ENCODE measurements at places on chromosomes 2 and 18. TPM values are rescaled to one million over a fixed set of nuclear protein-coding genes. Genes with fewer than 3 reads are reported as not detected.

The HOXD12 gene
- not detected for total RNA-seq

The SP9 gene
- total RNA-seq: not detected

- H3K4me3 ChIP-seq: no peak overlapping the region
- H3K27me3 ChIP-seq: no peaks in the 10 kb centered on the region
- H3K36me3 ChIP-seq: no peaks in the 10 kb centered on the region
- no peak for DNase-seq
- H3K27ac ChIP-seq: no peak overlapping the region
- no peaks in the 10 kb centered on the region for H3K4me1 ChIP-seq
These were observed 89.6 kb upstream of the CCDC68 start for GRCh38 chr18:55048892-55049291.

DNA sequence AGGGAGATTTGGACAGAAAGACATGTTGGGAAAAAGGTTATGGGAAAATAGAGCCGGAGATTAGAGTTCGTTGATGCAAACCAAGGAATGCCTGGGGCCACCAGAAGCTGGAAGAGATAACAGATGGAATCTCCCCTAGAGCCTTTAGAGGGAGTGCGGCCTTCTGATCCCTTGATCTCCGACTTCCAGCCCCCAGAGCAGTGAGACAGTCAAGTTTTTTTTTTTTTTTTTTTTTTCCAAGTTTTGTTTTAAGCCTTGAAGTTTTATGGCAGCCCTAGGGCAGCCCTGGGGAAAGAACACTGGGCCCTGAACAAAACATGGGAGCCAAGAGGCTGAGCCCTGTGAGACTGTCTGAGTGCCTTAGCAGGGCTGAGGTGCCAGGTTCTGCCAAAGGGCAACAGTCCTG, 6.5 kb downstream of the DGKD start:
- H3K27me3 ChIP-seq: no peaks in the 10 kb centered on the region
- no peak overlapping the region for H3K27ac ChIP-seq
- peaks cover 6% of the 10 kb centered on the region for H3K36me3 ChIP-seq
- H3K4me1 ChIP-seq: no peaks in the 10 kb centered on the region
- DNase-seq: no peak

GRCh38 chr18:79598633-79599175, 80.9 kb upstream of the CTDP1 start:
- H3K27me3 ChIP-seq: peaks cover 7% of the 10 kb centered on the region
- DNase-seq: no peak
- H3K4me1 ChIP-seq: no peaks in the 10 kb centered on the region
- H3K36me3 ChIP-seq: no peaks in the 10 kb centered on the region

- no peak overlapping the region for H3K27ac ChIP-seq
- no peaks in the 10 kb centered on the region for H3K4me1 ChIP-seq
- no peaks in the 10 kb centered on the region for H3K27me3 ChIP-seq
- H3K4me3 ChIP-seq: no peak overlapping the region
- no peaks in the 10 kb centered on the region for H3K36me3 ChIP-seq
These were observed 5.1 kb upstream of the STEAP3 start for GRCh38 chr2:119218478-119219064.

DNA sequence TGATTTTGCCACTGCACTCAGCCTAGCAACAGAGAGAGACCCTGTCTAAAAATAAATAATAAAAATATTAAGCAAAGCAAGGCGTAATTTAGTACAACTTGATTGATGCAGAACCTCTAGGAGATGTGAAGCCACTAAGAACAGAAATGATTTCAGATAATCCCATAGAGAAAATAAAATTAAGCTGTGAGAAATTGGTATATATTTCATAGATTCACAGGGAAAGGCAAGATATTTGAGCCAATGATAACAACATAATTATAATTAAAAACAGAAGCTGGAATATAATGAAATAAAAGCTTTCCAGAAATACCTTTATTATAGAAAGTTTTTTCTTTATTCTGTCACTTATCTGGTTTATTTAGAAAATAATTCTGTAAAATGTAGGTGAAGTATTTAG, 88.9 kb upstream of the GULP1 start:
- H3K4me1 ChIP-seq: no peaks in the 10 kb centered on the region
- no peaks in the 10 kb centered on the region for H3K36me3 ChIP-seq
- no peaks in the 10 kb centered on the region for H3K27me3 ChIP-seq
- no peak overlapping the region for H3K27ac ChIP-seq

DNA sequence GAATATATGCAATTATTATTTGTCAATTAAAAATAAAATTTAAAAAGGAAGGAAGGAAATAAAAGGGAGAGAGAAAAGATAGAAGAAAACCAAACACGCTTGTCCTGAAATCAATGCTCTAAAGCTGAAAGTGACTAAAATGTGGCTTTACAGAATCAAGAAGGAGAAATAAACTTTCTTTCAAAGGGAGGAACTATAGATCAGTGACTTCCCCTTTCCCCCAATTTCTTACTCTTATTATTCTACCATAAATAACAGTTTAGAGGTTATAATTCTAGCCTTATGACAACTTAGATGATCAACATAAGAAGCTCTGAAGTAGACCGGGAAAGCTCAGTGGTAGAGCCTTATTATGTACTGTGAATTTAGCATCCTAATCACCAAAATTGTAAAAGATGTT, 122.5 kb downstream of the ARHGAP15 start:
- H3K4me1 ChIP-seq: no peaks in the 10 kb centered on the region
- no peaks in the 10 kb centered on the region for H3K36me3 ChIP-seq
- no peak for DNase-seq
- H3K4me3 ChIP-seq: no peak overlapping the region
- no peak overlapping the region for H3K27ac ChIP-seq
